ENCODE measurements at places on chromosomes 5 and 9.

- DNase-seq, result no peak
These were observed 4.4 kb downstream of the LHFPL2 start for GRCh38 chr5:78644129-78644528.

DNA sequence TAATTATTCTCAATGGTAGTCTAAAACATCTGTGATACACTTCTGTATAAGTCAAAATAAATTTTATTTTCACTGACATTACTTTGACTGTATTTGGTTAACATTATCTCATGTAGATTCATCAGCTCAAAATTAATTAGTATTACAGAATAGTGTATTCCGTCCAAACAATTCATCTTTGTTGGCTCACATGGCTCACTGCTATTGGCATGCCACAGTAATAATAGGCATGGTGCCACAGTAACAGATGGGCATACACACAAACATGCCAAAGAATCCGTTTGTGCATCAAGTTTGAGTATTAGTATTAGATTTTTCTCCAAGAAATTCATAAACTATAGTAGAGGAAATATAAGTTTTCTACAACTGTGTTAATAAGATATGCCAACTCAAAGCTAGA, 14.2 kb downstream of the AP3B1 start:
- no peak for DNase-seq

DNA sequence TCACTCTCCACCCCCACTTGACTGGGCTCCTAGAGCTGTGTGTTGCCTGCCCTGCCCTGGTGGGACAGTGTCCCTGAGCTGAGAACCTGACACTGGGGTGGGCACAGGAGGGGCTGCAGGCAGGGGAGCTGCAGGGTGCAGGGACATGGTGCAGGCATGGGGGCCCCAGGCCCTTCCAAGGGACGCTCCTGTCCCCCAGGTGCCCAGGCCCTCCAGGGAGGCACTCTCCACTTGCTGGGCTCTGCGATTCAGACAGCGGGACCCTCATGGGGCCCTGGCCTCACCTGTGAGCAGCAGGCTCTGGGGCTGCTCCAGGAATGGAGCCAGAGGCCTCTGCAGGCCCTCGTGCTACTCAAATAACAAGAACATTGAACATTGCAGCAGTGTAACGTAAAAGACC, 89.4 kb downstream of the BARX1 start:
- DNase-seq, result no peak

- peak; percentile 20 for DNase-seq
These were observed 146.1 kb downstream of the GAS1 start for GRCh38 chr9:86801246-86801645.

DNA sequence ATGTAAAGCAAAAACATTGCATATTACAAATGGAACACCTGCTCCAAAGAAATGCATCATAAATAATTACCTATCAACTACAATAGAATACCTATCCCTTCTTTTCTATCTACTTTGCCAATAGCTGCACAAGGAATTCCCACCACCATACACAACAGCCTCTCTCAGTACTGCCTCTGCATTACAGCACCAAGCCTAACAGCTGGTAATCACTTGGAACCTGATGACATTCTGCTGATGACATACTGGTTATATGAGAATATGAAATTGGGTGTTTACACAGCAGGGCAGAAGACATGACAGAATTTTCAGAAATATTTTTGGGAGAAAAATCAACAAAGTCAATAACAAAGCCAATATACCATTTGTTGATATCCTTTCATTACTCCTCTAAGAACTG, 43.2 kb downstream of the PSMB7 start:
- DNase-seq, result no peak

DNA sequence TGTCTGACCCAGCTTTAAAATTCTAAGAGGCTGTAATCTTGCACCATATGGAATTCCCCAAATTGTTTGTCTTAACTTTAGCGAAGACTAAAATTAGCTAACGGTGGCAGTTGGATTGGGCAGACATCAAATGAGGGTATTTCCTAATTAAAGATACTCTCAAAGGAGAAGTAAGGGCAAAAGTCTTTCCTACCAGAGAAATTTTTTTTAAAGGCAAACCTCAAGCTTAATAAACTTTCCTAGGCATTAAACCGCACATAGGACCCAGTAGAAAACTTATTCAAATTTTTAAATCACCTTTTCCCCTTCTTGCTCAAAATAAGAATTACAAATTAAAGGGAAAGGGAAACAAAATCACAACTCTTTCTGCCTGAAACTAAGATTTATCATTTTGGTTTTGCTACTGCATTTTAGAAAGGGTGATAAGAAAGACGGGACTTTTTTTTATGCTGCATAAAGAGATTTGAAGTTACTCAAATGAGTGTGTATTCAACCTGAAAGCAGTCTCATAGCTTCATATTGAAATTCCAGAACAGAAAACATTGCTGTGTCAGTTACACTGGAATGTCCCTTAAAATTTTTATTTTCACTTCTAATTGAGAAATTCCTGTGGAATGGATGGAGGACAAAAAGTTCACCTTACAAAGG, 189.1 kb upstream of the PTGER4 start:
- no peak for DNase-seq

DNA sequence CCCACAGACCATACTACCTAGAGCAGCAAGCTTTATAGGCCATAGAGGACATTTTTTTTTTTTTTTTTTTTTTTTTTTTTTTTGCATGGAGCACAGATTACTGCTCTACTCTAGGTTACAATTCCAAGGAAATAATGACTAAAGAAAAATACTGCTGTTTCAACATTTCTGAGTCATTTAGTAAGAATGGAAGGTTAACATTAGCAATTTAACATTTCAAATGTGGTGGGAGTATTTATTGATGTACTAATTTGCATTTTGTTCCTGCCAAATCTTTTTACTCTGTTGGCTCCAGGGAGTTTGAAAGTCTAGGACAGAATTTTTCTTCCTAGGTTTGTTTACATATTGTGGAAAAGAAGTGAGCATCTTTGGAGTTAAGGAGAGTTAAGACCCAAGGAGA, 142.1 kb upstream of the CCDC152 start:
- peak; percentile 20 for DNase-seq

GRCh38 chr9:137749511-137749910, 128.1 kb upstream of the CACNA1B start:
- no peak for DNase-seq

GRCh38 chr5:79585116-79585515, 27.1 kb upstream of the TENT2 start:
- DNase-seq, result no peak

GRCh38 chr5:32217886-32218396, 43.8 kb upstream of the GOLPH3 start:
- DNase-seq, result no peak

- no peak for DNase-seq
These were observed 252.3 kb upstream of the SLC24A2 start for GRCh38 chr9:20040991-20041696.

- DNase-seq, result no peak
These were observed 24.2 kb downstream of the TNIP1 start for GRCh38 chr5:151056379-151057325.

- no peak for DNase-seq
These were observed 11.0 kb upstream of the HAPLN1 start for GRCh38 chr5:83731638-83732037.

DNA sequence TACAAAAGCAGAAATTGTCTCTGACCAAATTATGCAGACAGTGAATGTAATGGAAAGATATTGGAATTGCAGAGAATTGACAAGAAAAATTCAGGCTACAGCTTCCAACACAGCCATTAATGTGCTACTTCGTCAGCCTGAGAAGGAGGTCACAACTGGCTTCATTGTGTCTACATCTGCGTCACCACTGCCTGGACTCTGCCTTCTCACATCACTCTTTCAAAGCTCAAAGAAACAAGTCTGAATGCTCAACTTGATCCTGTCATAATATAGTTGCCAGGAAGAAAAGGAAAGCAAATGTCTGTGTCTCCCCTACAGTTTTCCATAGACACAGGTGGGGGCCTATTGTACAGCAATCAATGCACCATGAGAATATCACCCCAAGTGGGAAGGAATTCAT, 806.5 kb upstream of the CDH10 start:
- DNase-seq, result no peak

DNA sequence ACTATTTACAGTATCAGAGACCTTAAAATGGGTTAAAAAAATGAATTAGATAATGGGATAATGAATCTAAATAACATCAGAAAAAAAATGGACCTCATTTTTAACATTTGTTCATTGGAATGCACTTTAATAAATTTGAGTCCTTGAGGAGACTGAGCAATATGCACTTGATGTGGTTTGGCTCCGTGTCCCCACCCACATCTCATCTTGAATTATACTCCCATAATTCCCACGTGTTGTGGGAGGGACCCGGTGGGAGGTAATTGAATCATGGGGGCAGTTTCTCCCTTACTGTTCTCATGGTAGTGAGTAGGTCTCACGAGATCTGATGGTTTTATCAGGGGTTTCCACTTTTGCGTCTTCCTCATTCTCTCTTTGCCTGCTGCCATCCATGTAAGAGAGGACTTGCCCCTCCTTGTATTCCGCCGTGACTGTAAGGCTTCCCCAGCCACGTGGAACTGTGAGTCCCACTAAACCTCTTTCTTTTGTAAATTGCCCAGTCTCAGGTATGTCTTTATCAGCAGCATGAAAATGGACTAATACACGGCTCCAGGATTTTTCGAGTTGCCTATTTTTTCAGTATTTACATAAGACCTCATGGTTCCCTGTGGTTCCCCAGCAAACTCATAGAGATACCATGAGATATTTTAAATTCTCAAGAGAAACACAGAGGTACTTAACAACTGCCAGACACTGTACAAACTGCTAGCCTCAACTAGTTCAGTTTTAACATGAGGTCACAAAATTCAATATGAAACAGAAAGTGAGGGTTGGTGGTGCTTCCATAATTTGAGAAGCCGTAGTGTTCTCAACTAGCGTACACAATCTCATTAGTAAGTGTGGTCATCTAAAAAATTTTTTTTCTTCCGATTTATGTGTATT, 128.3 kb downstream of the TLE1 start:
- no peak for DNase-seq

GRCh38 chr5:180784497-180785097, 18.0 kb downstream of the MGAT1 start:
- peak; percentile 56 for DNase-seq

GRCh38 chr9:133754187-133754586, 16.0 kb upstream of the SARDH start:
- DNase-seq, result no peak

GRCh38 chr5:116076496-116076895, 8.3 kb upstream of the COMMD10 start:
- no peak for DNase-seq

DNA sequence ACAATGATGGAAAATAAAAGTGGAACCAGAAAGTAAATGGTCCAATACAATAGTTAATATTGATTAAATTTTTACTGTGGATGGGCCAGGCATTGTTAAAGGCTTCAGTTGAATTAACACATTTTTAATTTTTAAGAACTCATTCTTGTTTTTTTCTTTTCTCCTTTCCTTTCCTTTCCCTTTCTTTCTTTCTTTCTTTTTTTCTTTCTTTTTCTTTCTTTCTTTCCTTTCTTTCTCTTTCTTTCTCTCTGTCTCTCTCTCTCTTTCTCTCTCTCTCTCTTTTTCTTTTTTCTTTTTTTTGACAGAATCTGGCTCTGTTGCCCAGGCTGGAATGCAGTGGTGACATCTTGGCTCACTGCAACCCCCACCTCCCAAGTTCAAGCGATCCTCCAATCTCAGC, 13.3 kb upstream of the OTULINL start:
- no peak for DNase-seq

DNA sequence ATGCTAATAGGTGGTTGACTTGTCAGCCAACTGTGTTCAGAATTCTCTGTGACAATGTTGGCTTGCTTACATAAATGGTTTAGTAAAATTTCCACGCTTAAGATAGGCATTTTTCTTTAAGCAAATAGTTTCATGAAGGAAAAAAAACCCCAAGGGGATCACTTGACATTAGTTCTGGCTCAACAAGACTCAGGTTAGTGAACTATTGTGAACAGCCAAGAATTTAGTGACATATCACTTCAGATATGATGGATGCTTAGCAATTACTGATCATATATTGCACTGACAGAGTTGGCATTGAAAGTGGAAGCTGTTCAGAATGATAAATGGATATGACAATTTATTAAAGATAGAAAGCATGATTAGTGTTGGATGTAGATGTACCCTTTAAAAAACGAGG, 218.5 kb downstream of the TMEM232 start:
- no peak for DNase-seq

DNA sequence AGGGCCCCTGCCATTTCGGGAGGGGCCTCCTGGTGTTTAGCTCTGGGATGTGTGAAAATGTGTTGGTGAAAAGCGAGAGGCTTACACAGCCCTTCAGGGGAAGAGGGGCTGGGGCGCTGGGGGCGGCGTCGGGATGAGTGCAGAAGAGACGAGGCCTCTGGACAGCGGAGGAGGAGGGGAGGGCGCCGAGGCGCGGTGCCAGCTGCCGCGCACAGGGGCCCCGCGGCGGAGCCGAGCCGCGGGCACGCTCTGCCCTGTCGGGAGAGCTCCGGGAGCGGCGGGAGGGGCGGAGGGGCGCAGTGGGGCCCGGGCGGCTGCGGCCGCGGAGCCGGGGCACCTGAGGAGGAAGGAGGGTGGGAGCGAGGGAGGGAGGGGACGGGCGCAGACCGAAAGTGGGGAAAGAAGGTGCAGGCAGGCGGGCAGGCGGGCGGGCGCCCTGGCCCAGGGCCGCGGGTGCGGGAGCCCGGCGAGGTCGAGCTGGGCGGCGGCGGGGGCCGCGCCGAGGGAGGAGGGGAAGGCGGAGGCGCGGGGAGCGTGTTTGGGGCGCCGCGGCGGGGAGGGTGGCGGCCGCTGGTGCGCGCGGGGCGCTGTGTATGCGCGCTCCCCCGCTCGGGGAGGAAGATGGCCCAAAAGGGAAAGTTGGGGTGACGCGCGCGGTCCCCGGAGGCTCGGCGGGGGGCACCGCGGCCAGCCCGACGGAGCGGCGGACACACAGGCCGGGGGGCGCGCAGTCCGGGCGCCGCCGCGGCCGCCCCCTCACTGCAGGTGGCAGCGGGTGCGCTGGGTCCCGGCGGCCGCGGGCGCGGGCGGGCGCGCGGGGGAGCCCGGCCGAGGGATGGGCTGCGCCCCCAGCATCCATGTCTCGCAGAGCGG, at the start of gene PDE8B:
TSS of gene PDE8B (plus strand) at position 590 of the 873 bp plus-strand sequence. CDS start at position 836, 246 bp downstream.
- no peak for DNase-seq

GRCh38 chr5:157576678-157577077, 1.1 kb upstream of the ADAM19 start:
- no peak for DNase-seq

- no peak for DNase-seq
These were observed 198.1 kb downstream of the CSNK1G3 start for GRCh38 chr5:123710031-123710430.

DNA sequence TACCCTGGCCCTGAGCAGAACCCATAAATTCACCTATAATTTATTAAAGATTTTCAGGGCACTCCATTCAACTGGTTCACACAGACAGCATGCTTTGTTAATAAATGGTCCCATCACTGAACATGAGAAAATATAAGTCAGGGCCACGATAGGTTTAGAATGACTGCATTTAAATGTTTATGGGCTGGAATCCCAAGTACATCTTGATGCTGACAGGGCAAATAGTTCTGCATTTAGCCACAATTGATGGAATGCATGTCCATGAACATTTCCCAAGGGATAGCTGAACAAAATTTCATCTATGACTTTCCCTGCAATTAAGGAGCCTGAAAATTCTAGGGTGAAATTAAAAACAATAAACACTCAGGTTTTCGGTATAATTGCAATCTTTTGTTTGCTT, 124.5 kb downstream of the CAAP1 start:
- DNase-seq, result no peak

GRCh38 chr9:76534026-76534425, 75.0 kb downstream of the GCNT1 start:
- peak; percentile 49 for DNase-seq

Measured in fibroblast of skin of left quadriceps (primary cell).